ENCODE measurements at places on chromosomes 2 and 18.
A peak's percentile ranks its signal among the peaks of the same experiment; 100 is the strongest.

DNA sequence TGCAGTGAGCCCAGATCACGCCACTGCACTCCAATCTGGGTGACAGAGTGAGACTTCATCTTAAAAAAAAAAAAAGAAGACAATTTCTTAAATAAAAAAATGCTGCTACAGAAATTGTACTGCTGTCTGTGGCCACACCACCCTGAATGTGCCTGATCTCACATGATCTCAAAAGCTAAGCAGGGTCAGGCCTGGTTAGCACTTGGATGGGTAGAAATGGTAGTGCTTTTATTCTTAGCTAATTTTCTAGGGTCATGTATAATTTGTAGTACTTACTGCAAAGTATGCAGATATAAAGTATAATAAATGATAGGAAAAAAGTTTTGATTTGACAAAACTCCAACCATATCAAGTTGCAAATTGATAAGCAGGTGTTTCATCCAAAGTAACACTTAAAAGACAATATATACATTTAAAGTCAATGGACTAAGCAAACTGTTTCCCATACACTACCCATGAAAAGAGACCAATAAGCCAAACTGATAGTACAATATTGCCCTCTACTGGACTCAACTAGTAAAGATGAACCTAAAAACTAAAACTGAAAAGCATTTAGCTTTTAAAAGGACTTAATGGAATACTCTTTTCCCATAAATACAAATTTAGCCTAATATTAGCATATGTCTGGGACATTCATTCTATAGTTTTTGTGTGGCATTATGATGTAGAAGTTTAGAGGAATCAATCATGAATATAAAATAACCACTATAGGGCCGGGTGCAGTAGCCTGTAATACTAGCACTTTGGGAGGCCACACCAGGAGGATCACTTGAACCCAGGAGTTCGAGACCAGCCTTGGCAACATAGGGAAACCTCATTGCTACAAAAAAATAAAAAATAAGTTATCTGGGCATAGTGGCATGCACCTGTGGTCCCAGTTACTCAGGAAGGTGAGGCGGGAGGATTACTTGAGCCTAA is 18.6 kb upstream of the PEX13 start:
- DNase-seq, result peak; percentile 83

GRCh38 chr2:3745920-3746319 is 42.5 kb downstream of the DCDC2C start:
- DNase-seq, result no peak

DNA sequence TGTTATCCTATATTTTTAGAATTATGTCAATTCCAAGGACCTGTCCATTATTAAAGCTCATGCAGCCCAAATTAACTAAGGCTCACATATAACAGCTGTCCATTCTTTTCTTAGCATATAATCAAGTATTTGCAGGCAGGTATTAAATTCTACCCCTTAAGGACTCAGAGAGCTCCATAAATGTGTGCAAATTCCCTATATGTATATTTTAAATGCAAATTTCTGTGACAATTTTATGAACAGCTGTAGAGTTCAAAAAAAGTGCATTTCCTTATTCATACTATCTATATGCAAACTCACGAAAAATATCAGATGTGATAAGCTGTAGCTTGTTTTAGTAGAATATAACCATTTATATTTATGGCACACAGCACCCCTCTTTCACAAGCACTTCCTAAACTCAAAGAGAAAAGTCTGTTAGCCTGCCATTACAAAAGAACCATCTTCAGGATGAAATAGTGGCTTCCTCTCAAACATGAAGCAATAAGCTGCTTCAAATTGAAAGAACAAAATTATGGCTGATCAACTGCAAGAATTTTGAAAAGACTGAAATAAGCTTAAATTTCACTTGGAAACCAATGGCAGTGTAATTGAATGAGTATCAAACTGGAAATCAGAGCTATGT is 155.0 kb upstream of the REG3G start:
- DNase-seq, result no peak

DNA sequence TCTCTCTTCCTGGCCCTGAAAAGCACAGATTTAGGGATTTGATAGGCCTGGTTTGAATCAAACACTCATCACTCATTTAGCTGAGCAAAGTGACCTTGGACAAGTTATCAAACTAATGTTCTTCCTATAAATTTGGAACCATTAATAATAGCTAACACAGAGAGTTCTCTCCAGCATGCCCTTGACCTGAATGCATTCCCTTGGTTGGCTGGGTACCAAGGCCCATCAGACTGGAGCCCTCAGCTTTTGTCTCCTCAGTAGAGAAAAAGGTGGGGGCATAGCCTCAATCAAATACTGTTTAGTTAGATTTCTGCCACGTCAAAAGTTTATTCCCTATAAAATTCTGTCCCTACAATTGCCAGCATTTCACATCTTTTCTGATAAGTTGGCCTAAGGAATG is 13.8 kb upstream of the MRPL19 start:
- DNase-seq, result no peak

DNA sequence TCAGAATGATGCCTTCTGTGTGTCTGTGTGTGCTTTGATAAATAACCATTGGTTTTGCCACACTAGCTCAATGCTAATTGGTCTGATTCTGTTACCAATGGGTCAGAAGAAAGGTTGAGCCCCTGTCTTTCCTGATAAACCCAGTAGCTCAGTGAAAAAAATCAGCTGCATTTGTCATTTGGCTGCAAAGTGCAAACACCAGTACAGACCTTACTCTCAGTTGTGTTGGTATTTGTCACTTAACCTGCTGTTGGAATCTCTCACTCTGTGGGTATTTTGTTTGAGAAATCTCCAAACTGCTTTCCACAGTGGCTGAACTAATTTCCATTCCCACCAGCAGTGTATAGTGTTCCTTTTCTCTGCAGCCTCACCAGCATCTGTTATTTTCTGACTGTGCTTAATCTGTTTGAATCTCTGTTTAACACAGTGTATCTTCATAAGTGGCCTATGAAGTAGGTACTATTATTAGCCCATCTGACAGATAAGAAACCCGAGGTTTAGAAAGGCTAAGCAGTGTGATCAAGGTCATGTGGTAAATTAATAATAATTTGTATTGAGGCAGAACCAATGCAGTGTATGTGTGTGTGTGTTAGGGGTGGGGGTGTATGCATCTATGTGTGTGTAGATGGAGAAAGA is 26.7 kb downstream of the LIMS1 start:
- DNase-seq, result no peak

DNA sequence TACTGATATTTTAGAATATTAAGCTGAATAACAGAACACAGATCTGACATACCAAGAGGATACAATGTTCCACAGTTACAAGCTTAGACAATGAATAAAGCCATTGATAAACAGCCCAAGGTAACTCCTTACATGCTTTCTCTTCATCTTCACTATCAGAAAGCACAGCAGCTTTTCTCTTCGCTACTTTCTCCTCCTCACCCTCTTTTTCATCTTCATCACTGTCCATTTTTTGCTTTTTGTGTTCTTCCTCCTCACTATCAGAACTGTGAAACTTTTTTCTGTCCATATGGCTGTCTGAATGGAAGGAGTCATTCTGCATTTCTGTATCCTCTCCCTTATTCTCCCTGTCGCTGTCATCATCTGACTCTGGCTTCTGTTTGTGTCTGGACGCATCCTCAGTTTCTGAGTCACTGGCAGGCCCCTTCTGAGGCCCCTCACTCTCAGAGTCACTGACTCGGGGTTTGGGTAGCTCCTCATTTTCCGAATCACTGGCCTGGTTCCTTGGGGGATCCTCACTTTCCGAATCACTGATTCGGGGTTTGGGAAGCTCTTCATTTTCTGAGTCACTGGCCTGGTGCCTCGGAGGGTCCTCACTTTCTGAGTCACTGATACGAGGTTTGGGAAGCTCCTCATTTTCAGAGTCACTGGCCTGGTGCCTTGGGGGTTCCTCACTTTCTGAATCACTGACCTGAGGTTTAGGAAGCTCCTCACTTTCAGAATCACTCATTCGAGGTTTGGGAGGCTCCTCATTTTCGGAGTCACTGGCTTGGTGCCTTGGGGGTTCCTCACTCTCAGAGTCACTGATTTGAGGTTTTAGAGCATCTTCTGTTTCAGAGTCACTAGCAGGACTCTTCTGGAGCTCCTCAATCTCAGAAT is 21.5 kb downstream of the IWS1 start:
- no peak for DNase-seq

DNA sequence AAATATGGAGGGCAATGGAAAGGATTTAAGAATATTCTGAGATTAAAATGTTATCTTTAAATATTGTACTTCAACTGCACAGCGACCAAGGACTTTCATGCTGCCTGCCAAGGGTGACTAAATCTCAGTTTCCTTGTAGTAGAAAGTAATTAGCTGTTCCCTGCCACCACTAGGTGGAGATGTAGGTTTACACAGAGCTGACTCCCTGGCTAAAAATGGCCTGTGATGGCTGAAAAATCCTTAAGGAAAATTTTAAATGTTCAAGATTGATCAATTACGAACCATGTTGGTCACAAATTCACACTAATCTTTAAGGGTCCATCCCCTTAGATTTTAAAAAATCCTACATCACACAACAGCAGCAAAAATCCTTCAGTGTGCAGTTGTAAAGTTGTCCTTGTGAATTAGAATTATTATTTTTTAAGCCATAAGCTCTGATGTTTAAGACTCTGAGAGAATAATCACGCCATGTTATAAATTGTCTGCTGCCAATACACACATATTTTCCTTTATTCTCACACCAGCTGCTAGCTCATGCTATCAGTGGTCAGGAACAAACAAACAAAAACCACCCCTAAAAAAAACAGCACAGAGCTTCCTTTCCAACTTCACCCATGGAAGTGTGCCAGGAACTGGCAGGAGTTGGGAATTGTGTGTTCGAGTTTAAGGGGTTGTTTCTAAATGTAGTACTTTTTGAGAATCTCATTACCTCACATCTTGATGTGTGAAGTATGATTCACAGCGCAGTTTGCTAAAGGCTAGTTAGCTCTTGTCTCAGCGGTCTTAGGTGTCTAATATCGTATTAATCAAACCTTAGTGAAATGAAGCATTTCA is 399.8 kb downstream of the TMEM182 start:
- peak; percentile 43 for DNase-seq

DNA sequence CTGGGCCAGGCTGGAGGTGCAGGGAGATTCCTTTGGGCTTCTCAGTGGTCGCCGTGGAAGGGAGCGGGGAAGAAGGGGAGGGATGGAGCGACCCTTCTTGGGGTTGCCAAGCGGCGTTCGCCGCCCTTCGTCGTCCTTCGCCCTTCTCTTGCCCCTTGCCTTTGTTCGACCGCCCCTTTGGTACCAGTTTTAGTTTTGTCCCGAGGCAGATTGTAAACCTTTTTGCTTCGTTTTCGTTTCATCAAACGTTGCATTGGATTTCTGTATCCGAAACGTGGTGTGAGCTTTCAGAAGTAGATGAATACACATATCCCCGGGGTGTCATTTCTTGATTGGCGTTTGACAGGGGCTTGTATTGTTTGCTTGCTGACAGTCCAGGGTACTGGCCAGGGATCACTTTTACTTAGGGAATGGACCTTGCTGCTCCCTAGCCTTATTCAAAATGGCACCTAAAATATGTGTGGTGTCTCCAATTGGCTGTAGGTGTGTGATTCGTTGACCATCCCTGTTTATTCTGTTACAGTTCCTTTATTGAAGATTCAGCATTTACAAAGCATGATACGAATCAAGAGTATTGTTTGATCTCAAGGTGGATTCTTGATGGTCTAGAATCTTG is 788 bp downstream of the USP14 start:
- peak; percentile 20 for DNase-seq

GRCh38 chr2:7930800-7931635 is 750.8 kb upstream of the ID2 start:
- no peak for DNase-seq

- DNase-seq, result peak; percentile 83
Measured at GRCh38 chr18:10006311-10006893, 92.6 kb downstream of the VAPA start.

DNA sequence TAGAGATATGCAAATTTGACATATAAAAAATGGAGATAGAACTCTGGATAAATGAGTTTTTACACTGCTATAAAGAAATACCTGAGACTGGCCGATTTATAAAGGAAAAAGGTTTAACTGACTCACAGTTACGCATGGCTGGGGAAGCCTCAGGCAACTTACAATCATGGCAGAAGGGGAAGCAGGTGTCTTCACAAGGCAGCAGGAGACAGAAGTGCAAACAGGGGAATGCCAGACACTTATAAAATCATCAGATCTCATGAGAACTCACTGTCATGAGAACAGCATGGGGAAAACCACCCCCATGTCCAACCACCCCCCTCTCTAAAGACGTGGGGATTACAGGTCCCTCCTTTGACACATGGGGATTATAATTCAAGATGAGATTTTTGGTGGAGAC is 1540.2 kb upstream of the SLC39A10 start:
- no peak for DNase-seq

- no peak for DNase-seq
Measured at GRCh38 chr2:25387876-25388449, 46.2 kb upstream of the DNMT3A start.

- peak; percentile 20 for DNase-seq
Measured at GRCh38 chr2:86229221-86229620, 30.0 kb downstream of the MRPL35 start.

GRCh38 chr18:23154823-23155500 is 19.7 kb downstream of the CABLES1 start:
- DNase-seq, result no peak

GRCh38 chr2:202434472-202434871 is 58.3 kb downstream of the BMPR2 start:
- DNase-seq, result no peak

DNA sequence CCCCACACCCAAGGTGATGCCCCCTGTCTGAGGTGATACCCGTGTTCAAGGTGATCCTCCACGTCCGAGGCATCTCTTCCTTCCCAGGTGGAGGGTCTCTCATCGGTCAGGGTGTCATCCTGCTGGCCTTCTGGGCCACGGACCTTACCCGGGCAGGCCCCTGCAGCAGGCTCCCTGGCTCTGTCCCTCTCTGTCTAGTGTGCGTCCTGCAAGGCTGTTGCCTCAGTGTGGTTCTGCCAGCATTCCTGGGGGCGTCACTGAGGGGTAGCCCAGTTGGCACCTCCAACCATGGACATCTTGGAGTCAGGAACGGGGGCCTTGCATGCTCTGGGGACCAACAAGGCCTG is 5.6 kb upstream of the PER2 start:
- no peak for DNase-seq

GRCh38 chr18:7370375-7370774 is 139.5 kb downstream of the LRRC30 start:
- no peak for DNase-seq

DNA sequence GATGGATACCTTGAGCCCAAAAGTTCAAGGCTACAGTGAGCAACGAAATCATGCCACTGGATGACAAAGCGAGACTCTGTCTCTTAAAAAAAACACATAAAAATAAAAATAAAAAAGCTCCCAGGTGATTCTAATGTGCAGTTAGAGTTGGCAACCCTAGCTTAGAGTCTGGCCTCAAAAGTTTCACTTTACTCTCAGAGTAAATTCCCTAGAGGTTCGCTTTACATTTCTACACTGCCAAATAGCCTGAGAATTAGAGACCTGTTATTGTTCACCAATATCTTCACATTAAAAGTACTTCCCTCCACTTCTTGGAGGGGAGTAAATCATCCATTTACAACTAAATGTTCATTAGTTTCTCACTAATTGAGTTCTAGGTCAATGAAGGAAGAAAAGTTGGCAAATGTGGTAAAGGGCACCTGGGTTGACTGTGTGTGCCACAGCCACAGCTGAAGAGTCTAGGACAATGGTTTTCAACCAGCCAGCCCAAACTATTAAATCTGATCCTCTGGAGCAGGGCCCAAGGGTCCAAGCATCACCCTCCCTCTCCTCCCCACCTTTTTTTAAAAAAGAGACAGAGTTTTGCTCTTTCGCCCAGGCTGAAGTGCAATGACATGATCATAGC is 15.2 kb upstream of the TMEM37 start:
- DNase-seq, result no peak

All from suppressor macrophage (primary cell).